ENCODE measurements at places on chromosomes 5 and 9.

DNA sequence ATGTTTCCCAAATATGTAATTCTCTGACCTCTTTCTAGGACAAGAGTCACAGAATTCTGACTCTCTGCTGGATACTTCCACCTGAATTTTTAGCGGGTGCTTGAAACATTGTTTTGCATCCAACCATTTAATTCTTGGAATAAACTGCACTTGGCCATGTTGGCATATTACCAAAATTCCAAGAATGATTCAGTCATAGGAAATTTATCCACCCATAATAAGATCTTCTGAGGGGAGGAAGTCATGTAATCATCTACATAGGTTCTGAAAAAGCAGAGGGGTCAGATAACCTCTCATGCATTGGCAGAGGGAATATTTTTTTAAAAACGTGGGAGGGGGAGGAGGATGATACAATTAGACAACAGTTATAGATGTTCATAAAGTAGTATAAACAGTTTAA lies 156.9 kb downstream of the PAM start:
- no peak for DNase-seq
- H3K27ac ChIP-seq, result peak overlapping the region; percentile 39
- no peaks in the 10 kb centered on the region for H3K36me3 ChIP-seq

GRCh38 chr9:94002316-94003140 lies 47.4 kb upstream of the BARX1 start:
- H3K4me1 ChIP-seq, result no peaks in the 10 kb centered on the region
- H3K36me3 ChIP-seq, result no peaks in the 10 kb centered on the region
- no peak overlapping the region for H3K4me3 ChIP-seq
- no peak overlapping the region for H3K27ac ChIP-seq
- no peak for DNase-seq

DNA sequence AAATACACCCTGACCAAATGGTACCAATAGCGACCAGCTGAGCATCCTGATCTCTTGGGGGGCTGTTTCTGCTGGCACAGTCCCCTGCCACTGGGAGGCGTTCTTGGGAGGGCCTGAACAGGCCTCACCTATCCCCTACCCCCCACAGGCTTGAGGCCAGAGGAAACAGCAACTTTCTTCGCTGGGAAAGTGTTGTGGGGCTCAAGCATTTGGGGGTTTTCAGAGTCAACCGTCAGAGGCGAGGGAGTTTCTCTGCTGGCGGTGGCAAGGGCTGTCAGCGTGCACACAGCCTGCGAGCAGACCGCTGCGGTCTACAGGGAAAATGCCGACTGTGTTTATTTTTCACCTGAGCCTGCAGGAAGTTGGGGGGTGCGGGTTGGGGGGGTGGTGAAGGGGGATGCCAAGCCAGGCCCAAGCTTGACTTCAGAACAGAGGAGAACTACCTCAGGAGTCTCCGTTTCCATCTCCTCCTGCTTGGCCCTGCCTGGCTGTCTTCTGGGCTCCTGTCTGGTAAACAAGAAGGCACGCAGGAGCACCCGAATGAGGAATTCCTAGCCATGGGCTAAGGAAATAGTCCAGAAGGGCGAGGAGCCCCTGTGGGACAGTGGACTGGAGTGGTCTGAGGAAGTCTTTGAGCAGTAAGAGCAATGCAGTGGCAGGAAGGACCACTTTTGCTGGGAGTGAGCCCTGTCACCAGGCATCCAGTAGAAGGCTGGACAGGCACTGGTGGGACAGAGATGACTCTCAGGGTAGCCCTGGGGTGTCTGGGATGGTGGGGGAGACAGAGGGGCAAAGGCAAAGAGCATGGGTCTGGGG lies 18.1 kb downstream of the TCF7 start:
- H3K27me3 ChIP-seq, result no peaks in the 10 kb centered on the region
- H3K27ac ChIP-seq, result no peak overlapping the region
- no peak overlapping the region for H3K4me3 ChIP-seq
- no peaks in the 10 kb centered on the region for H3K36me3 ChIP-seq

DNA sequence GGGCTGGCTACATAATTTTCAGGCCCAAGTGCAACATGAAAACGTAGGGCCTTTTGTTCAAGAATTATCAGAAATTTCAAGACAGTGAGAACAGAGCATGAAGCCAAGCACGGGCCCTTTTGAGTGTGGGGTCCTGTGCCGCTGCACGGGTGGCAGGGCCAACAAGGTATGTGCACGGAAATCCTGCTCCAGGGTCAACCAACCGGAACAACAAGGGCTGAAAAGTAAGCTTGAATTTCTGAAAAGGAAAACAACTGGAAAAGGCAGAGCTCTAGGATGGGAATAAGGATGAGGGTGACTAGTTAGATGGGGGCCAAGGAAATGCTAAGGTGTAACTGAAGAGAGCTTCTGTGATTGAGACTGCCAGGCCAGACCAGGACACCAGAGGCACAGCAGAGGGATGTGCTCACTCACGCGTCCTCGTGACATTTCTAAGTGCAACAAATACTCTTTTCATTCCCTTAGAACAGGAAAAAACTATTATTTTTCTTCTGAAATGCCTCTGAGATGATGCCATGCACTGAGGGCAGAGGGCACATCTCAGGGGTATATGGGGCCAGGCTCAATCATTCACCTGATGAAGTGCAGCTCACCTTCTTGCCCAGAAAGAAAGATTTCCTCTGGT lies 80.6 kb upstream of the LRRTM2 start:
- H3K36me3 ChIP-seq, result no peaks in the 10 kb centered on the region
- DNase-seq, result no peak
- no peak overlapping the region for H3K4me3 ChIP-seq
- H3K27me3 ChIP-seq, result no peaks in the 10 kb centered on the region

GRCh38 chr5:96157077-96157780 lies 195.6 kb upstream of the ELL2 start:
- H3K27ac ChIP-seq, result no peak overlapping the region
- no peaks in the 10 kb centered on the region for H3K27me3 ChIP-seq
- no peak overlapping the region for H3K4me3 ChIP-seq

GRCh38 chr5:79687889-79688288 lies 1.7 kb upstream of the CMYA5 start:
- H3K27ac ChIP-seq, result no peak overlapping the region
- no peak for DNase-seq
- H3K4me1 ChIP-seq, result peaks cover 11% of the 10 kb centered on the region
- no peaks in the 10 kb centered on the region for H3K27me3 ChIP-seq

- peak overlapping the region; percentile 86 for H3K4me3 ChIP-seq
- DNase-seq, result no peak
- H3K27me3 ChIP-seq, result no peaks in the 10 kb centered on the region
- H3K4me1 ChIP-seq, result peaks cover 16% of the 10 kb centered on the region
Observed at GRCh38 chr9:137113385-137114159, 961 bp downstream of the DPP7 start.

DNA sequence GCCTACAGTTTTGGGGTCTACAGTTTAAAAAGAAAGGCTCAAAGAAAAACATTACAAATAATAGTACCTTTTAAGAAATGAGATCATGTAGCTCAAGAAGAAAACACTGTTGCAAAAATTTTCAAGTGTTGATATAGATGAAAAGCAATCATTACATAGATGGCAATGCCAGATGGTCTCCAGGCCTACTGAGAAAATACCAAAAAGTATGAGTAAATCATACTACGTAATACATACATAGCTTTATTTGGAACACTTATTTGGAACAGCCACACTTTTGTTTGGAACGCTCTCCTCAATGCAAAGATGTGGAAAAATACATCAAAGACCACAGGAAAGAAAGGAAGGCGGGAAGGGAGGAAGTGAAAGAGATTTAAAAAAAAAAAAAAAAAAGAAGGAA lies 44.1 kb downstream of the MARCHF11 start:
- H3K36me3 ChIP-seq, result no peaks in the 10 kb centered on the region
- H3K27ac ChIP-seq, result no peak overlapping the region
- DNase-seq, result no peak
- no peaks in the 10 kb centered on the region for H3K4me1 ChIP-seq

DNA sequence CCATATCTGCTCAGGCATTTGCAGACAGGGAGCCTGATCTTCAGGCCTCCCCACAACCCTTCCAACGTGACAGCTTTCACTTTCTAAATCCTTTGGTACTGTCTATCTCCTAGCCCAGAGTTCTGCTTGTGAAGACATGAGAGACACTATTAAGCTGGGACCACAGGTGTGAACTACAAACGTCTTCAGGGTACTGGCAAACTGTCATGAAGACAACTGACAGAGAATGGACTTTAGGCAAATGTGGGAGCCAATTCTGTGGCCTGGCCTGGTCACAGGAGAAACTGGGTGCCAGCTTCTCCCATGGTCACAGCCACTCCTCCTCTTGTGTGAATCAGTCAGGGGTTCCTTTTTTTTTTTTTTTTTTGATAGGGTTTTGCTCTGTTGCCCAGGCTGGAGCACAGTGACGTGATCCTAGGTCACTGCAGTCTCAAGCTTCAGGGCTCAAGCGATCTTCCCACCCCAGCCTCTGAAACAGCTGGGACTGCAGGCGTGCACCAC lies 10.4 kb downstream of the TRIM14 start:
- no peaks in the 10 kb centered on the region for H3K4me1 ChIP-seq
- no peak overlapping the region for H3K27ac ChIP-seq
- no peak for DNase-seq
- H3K36me3 ChIP-seq, result no peaks in the 10 kb centered on the region
- H3K4me3 ChIP-seq, result no peak overlapping the region

GRCh38 chr9:124975131-124975530 lies 34.2 kb upstream of the GOLGA1 start:
- no peaks in the 10 kb centered on the region for H3K27me3 ChIP-seq
- H3K4me3 ChIP-seq, result no peak overlapping the region
- no peak for DNase-seq
- no peak overlapping the region for H3K27ac ChIP-seq
- no peaks in the 10 kb centered on the region for H3K4me1 ChIP-seq

Measured in vagina (tissue), 2 donors.